RWPE1 (cell line): ENCODE measurements at places on chromosomes 12 and 14.
A peak's percentile ranks its signal among the peaks of the same experiment; 100 is the strongest.

- DNase-seq, result peak; percentile 29
Observed at GRCh38 chr14:102182190-102182589, 42.5 kb downstream of the WDR20 start.

DNA sequence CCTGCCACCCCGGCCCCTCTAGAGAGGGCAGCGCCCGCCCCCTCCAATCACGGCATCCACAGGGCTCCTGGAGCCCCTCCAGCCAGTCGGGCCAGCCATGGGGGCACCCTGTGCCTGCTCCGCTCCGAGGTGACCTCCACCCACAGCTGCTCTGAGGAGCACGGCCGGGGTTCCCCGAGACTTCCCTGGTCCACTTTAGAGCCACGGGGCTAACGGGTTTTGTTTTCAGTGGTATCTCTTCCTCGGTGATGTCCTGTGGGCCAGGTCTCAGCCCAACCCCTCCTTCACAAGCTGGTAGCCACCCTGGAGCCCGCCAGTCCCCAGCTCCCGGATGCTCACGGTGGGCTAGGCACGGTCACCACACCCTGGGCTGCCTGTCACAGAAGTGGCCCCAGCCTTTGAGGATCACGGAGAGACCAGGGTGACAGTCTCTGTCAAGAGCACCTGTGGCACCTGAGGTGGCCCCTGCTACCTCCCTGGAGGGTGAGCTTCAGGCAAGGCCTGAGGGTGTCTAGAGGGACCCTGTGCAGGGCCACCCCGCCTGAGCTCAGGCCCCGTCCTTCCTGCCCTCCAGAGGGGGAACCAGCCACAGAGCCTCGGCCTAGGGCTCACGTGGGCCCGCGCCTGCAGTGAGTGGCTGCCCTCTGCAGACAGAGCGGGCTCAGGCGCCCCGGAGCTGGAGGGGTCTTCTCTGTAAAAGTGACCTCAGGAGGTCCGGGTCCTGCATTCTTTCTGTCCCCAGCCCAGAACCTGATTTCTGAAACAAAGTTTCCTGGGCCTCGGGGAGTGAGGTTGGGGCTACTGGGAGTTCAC lies 146.0 kb upstream of the C14orf180 start:
- DNase-seq, result no peak

- DNase-seq, result no peak
Observed at GRCh38 chr14:89720076-89720687, 234.3 kb downstream of the EFCAB11 start.

DNA sequence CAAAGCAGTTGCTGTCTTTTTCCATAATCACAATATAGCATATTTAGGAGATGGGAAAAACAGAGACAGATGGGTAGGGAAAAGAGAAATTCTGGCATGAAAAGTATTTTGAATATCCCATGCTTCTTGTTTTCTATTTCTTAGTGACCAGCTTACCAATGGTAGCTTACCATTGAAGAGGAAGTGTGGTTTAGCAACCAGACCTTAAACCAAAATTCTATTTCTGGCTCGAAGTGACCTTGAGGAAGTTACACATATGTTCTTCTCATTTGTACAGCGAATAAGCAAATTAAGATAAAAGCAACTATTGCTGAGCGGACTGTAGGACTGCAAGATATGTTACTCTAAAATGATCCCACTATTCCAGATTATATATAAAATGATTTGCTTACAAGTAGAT lies 82.9 kb downstream of the FGD4 start:
- DNase-seq, result no peak

- no peak for DNase-seq
Observed at GRCh38 chr14:99660006-99660566, 15.2 kb downstream of the HHIPL1 start.

- DNase-seq, result peak; percentile 8
Observed at GRCh38 chr12:21502164-21502496, 541 bp downstream of the GOLT1B start.

- no peak for DNase-seq
Observed at GRCh38 chr14:68147303-68147702, 327.7 kb downstream of the RAD51B start.

DNA sequence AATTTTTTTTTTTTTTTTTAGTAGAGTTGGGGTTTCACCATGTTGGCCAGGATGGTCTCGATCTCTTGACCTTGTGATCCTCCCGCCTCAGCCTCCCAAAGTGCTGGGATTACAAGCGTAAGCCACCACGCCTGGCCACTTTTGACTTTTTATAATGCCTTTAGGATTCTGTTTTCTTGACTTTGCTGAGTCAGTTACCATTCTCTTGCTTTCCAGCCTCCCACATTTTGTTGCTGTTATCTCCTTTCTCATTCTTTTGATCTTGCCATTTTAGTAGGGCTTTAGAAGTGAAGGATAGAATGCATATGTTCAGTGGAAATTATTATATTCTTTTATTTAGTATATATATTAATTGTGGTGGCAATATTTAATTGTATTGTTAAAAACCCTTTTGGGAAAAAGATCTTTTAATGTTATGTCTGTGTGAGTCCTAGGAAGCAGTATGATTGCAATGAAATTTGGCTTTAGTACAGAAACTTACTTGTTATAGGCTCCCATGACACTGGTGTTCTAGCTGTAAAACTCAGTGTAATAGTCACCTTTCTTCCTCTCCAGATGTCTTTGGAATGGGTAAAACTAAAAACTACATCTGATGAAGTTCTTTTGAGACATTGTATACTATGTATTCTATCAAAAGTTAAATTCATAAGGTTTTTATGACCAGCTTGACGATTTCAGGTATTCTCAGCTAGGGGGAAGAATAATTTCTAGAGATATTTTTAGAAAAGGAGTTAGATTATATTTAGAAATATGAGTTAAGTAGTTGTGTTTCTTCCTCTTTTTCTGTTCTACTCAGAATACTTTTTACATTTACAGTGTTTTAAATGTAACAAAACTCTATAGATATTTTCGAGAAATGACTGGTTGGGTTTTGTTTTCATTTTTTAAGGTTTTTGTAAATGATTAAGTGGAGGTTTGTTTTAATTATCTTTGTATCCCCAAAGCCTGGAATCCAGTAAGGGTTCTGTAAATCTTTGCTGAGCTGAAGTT lies 74.7 kb downstream of the APAF1 start:
- DNase-seq, result no peak

- no peak for DNase-seq
Observed at GRCh38 chr14:22423958-22424357, 165.1 kb downstream of the DAD1 start.

DNA sequence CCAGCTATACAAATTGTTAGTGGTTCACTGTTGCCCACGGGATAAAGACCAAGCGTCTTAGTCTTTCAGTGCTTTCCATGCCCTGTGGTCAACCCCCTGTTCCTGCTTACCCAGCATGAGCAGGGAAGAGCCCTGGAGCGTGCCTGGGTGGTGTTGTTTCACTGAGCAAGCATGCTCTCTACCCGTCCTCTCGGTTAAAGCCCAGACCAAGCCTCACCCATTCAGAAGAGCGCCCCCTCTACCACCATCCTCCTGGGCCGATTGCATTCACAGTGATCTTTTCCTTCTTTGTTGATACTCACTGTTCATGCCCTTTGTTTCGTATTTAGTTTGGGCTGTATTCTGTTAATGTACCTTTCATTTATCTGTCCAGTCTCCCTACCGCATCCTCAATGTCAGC lies 25.1 kb downstream of the DYRK4 start:
- no peak for DNase-seq

- no peak for DNase-seq
Observed at GRCh38 chr14:102738373-102739189, 38.7 kb upstream of the TRAF3 start.

GRCh38 chr12:59386236-59386635 lies 209.6 kb upstream of the SLC16A7 start:
- no peak for DNase-seq

- no peak for DNase-seq
Observed at GRCh38 chr12:49808686-49809380, 19.4 kb downstream of the NCKAP5L start.

DNA sequence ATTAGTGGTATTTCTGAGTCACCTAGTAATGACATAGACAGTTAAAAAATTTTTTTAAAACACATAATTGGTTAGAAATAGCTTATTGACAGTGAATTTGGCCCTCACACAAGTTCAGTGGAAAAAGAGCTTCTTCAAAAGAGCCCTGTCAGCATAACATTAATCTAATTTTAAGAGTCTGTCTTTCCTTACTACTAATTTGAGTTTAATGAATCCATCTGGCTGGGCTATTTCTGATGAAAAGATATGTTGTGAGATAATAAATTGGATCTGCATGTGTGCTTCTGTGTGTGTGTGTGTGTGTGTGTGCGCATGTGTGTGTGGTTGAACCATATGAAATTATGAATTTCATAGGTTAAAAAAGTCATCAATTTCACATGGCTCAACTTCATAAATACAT lies 1045.2 kb downstream of the FLRT2 start:
- no peak for DNase-seq

GRCh38 chr14:96735526-96735925 lies 61.7 kb upstream of the VRK1 start:
- no peak for DNase-seq

DNA sequence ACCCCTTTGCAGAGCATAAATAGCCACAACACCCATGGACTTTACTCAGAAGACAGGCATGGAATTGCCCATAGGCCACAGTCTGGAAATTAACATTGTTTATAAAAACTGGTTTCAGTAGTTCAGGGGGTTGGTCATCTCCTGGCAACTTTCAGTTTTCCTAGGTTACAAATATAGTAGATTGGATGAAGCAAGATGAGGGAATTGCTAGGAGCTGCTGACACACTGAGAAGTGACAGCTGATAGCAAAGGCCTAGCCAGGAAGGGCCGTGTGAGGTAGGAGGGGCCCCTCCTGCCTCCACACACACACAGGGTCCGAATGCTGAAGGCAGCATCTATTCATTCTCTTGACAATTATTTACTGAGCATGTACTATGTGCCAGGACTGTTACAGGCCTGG lies 8.3 kb downstream of the GALNT16 start:
- DNase-seq, result no peak

DNA sequence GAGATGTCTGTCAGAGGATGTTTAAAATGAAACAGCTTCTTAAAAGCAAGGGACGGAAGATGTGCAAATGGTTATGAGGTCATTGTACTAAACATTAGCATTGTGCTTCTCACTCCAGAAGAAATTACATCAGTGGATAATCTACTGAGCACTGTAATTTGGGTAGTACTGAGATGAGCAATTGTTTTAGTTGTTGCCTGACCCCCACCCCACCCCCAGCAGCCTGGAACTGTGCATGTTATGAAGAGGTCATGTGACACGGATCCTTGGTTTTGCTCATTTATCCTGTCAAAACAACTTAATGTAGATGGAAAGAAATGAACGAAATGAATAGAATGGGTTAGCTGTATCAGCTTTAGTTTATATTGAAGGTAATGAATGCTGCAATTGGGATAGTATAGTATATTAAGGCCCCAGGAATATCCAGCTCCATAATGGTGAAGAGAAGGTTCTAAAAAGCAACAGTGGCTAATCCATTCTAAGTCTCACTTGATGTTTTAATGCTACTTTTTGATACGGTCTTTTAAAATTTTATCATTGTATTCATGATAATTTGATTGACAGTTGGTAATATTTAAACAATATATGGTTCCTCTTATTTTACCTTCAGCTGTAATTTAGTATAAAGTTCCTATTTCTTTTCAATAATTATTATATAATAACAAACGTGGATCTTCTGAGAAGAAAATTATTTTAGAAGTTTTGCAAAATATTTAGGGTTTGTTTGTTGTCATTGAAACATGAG lies 58.5 kb downstream of the WNK1 start:
- DNase-seq, result no peak
